ENCODE measurements at places on chromosomes 7 and 10. TPM values are rescaled to one million over a fixed set of nuclear protein-coding genes. Genes with fewer than 3 reads are reported as not detected.

HOGA1 gene
- 13.3 TPM for total RNA-seq

DNA sequence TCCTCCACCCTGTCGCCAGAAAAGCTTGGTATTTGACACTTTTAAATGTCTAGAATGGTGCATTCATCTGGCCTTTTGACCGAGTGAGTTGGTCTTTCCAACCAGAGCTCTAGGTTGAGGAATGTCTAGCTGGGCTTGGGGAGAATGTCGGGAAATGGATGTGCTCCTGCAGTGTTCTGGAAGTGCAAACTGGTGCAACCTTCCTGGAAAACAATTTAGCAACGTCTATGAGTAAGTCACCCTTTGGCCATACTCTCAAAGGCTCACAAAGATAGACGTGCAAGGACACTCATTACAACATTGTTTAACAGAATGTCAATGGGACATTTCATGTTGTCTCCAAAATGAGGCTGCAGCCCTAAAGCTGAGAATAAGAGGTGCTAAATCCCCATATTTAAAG lies 12.2 kb upstream of the NMT2 start:
- DNase-seq = no peak

CHST12 gene
- total RNA-seq = 26.8 TPM

- no peak for DNase-seq
Measured at GRCh38 chr7:130386876-130387275, 6.6 kb downstream of the CPA1 start.

All from mucosa of gallbladder (tissue), 1 donor.